Fibroblast of mammary gland (primary cell): ENCODE measurements at places on chromosomes 3 and 15.

- DNase-seq: no peak
Measured at GRCh38 chr15:60469893-60470641, 8.9 kb downstream of the ICE2 start.

GRCh38 chr15:64991536-64992135 lies 1.9 kb upstream of the SPG21 start:
- DNase-seq: no peak

DNA sequence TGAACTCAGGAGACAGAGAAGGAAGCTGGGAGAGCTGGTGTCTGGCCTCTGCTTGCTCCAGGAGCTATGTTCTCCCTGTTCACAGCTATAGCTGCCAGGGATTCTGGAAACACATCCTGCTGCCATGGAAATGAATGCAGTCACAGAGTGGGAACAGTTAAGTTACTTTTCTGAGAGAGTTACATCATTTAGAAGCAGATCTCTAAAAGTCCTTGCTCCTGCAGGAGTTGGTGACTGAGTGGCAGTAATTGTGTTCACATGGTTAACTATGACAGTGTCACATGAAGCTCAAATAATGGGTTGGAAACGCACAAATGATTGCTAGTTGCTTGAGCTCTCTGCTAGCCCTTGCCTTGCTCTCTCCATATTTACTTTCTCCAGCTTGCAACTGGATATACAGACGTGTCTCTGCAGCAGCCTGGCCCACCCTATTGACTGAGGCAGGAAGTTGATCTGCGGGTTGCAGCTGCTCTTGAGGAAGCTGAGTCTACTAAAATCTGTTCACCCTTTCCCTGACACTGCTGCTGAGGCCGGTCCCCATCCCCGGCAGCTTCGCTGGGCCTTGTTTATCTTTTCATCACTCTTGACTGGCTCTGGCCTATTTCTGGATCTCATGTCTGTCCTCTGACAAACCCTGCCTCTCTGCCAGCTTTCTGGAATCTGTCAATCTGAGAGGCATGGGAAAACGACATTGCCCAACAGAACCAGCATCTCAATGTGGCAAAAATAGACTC lies 16.7 kb upstream of the ISLR start:
- DNase-seq: no peak

DNA sequence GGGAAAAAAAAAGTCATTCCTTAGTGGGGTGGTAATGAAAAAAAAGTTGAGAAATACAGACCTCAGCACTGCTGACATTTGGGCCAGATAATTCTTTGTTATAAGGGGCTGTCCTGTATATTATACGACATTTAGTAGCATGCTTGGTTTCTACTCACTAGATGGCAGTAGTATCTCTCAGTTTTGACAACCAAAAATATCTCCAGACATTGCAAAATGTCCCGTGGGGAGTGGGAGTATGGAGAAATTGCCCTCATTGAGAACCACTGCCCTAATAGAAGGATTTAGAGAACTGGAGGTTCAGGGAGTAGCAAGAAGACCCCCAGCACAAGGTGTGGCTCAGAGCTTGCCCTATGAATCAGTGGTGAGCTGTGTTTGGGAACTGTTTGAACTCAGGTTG lies 28.6 kb upstream of the TEX264 start:
- peak; percentile 16 for DNase-seq

GRCh38 chr3:192915304-192915703 lies 2.4 kb downstream of the MB21D2 start:
- peak; percentile 59 for DNase-seq

DNA sequence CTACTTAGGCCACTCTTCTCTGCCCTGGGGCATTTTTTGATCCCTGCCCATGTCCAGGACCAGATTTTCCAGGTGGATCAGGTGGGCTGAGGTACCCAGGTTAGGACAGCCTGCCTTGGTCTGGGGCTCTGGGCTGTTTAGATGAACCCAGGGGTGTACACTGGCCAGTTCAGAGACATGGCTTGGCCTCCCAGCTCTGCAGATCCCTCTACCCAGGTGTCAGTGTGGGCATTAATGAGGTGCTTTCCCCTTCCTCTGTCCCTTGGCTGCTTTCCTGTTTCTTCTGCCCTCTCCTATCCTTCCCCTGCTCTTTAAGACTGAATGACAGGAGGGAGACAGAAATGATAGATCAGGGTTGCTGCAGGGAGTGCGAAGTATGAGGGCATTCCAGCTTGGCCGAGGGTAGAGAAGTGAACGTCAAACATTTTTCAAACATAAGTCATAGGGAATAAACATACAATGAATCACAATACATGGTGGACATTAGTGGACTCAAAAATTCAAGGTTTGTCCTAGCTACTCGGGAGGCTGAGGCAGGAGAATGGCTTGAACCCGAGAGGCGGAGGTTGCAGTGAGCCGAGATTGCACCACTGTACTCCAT lies 30.5 kb downstream of the RTP1 start:
- peak; percentile 84 for DNase-seq

DNA sequence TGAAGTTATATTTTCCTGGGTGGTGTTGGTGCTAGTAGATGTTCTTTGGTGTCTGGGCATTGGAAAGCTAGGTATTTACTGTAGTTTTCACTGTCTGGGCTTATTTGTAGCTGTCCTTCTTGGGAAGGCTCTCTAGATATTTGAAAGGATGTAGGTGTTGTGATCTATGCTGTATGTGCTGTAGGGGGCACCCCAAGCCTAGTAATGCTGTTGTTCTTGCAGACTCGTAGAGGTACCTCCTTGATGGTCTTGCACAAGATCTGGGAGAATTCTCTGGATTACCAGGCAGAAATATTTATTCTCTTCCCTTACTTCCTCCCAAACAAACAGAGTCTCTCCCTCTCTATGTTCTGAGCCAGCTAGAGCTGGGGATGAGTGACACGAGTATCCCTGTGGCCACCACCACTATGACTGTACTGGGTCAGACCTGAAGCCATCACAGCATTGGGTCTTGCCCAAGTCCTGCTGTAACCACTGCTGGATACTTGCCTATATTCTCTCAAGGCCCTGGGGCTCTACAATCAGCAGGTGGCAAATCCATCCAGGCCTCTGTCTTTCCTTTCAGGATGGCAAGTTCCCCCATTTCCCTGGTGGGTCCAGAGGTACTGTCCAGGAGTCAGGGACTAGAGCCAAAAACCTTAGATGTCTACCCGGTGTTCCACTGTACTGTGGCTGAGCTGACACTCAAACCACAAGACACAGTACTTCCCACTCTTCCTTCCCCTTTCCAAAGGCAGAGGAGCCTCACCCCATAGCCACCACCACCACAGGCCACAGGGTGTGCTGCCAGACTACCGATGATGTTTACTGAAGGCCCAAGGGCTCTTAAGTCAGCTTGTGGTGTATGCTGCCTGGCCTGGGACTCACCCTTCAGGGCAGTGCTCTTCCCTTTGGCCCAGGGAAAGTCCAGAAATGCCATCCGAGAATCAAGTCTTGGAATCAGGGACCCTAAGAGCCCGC lies 195.2 kb upstream of the DPPA4 start:
- DNase-seq: peak; percentile 42

GRCh38 chr3:182292591-182292990 lies 500.7 kb upstream of the ATP11B start:
- DNase-seq: no peak

DNA sequence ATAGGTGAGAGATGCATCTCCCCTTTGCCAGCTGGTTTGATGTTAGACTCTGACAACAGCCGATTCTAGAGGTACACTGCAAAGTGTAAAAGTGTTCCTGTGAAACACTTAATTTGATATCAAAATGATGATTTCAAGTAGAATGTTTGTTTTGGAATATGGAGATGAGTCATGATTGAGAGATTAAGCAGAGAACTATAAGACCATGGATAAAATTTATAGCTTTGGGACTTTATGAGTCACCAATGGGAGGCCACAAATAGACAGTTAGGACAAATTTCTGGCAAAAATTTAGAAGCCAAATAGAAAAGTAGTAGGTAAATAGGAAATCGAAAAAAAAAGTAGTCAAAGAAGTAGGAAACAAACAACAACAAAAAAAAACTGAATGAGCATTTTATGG lies 672.5 kb downstream of the NSUN3 start:
- DNase-seq: peak; percentile 2

GRCh38 chr15:21261396-21261964 lies 178.8 kb downstream of the POTEB3 start:
- DNase-seq: no peak

DNA sequence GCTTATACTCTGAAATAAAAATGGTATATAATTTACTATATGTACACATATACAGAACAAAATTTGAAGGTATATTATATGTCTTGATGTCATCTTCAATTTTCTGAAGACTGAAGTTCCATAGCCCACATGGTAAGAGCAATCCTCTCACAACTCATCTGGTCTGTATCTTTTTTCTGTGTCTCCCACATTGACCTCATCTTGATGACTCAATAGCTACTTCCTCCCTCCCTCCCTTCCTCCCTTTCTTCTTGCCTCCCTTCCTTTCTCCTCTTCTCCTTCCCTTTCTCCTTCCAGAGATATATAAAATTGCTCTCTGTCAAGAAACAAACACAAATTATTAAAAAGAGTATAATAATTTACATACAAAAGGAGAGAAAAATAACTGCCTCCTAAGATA lies 268.5 kb downstream of the SQOR start:
- DNase-seq: no peak

- DNase-seq: no peak
Measured at GRCh38 chr15:41928637-41929620, 35.1 kb upstream of the SPTBN5 start.

DNA sequence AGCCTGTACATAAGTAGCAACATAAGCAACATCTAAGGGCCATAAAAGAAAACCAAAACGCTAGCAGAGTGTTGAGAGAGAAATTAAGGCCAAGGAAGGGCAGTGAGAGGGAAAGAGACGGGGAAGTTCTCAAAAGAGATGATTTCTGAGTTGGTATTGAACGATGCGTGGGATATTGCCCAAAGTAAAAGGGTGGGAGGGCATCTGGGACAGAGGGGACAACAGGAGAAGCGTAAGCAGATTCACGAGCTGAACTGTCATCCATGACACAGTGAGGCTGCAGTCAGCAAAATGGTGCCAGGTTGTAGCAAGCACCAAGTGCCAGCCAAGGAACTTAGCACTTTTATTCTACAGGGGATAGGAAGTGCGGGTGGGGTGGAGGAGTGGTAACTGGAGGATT lies 11.8 kb downstream of the NCEH1 start:
- DNase-seq: no peak

- peak; percentile 54 for DNase-seq
Measured at GRCh38 chr3:126468028-126468891, 7.4 kb downstream of the ZXDC start.

DNA sequence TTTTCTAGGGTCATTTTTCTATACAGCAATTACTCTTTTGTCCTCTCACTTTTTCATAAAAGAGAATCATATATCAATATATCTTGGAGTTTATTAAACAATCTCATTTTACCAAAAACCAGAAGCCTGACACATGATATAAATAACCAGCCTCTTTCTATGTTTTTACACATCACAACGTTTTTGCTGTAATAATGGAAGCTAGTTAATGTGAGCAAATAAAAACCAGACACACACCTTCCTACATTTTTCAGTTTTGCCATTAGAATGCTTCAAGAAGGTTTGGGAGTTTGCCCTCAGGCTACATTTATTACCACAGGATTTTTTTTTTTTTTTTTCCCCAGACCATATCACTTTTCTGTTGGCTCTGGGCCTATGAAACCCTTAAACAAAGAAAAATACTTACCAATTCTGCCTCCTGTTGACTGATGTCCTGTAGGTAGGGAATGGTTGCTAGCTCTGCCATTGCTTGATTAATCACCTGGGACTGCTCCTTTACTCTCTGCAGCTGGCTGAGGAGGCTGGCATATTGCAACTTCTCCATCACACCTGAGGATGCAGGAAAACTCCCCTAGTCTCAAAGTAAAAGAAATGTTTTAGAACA lies 165.5 kb downstream of the ECT2 start:
- DNase-seq: no peak

- DNase-seq: no peak
Measured at GRCh38 chr15:89495638-89496145, 691 bp downstream of the RHCG start.

- no peak for DNase-seq
Measured at GRCh38 chr15:89781055-89781454, 4.9 kb downstream of the MESP2 start.

DNA sequence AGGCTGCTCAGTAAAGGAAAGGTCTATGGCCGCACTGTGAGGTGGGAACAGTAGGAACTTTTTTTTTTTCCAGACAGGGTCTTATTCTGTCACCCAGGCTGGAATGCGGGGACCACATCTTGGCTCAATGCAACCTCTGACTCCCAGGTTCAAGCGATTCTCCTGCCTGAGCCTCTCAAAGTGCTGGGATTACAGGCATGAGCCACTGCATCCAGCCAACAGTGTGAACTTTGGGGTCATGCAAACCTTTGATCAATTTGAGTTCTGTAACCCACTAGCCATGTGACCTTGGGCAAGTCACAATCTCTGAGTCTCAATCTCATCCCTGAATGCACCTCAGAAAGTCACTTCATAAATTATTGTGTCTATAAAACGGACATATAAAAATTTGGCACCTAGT lies 286.8 kb upstream of the CTNNB1 start:
- no peak for DNase-seq

DNA sequence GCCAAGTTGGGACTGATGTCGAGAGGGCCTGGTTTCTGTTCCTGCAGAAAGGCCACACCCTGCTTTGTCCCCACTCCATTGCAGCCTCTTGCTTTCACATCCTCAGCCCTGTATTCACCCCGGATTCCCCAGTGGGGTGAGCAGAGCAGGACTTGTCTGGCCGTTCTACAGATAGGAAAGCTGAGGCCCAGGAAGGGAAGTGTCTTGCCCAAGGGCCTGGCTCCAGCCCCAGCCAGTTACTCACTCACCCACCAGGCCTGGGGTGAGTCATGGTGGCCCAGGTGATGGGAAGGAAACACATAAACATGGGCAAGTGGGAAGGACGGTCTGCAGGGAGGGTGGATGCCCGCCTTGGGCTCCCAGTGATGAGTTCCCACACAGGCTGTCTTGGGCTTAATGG lies 6.1 kb upstream of the DUSP7 start:
- DNase-seq: peak; percentile 94

- DNase-seq: no peak
Measured at GRCh38 chr15:100101426-100102089, 240.2 kb downstream of the ADAMTS17 start.

DNA sequence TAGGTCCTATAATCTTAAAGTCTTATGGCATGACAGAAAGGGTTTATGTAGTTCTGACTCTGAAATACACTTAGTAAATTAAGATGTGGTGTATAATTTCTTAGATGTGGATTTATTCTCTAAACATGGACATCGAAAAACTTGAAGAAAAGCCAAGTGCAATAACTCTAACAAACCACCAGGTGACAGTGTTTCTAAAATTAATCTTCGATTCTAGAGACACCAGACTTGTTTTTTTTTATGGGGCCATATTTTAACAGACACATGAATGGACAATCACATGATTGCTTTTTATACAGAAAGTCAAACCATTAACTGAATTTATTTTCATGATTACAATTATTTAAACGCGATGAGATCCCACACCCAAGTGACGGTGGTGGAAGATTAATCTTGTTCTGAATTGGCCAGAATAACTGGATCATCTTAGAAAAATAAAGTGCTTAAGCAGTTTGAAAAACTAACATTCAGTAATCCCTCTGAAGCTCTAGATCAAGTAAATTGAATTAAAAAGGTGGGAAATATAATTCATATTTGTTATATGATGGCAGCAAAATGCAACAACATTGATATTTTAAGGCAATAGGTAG lies 305.1 kb downstream of the LSAMP start:
- peak; percentile 57 for DNase-seq
